ENCODE measurements at places on chromosomes 7 and 10.

- DNase-seq: no peak
These were observed 133.7 kb upstream of the CTTNBP2 start for GRCh38 chr7:118006979-118007378.

- no peak for DNase-seq
These were observed 2.7 kb downstream of the SND1 start for GRCh38 chr7:127654404-127655394.

- no peak for DNase-seq
These were observed 24.4 kb upstream of the KBTBD2 start for GRCh38 chr7:32916006-32916405.

DNA sequence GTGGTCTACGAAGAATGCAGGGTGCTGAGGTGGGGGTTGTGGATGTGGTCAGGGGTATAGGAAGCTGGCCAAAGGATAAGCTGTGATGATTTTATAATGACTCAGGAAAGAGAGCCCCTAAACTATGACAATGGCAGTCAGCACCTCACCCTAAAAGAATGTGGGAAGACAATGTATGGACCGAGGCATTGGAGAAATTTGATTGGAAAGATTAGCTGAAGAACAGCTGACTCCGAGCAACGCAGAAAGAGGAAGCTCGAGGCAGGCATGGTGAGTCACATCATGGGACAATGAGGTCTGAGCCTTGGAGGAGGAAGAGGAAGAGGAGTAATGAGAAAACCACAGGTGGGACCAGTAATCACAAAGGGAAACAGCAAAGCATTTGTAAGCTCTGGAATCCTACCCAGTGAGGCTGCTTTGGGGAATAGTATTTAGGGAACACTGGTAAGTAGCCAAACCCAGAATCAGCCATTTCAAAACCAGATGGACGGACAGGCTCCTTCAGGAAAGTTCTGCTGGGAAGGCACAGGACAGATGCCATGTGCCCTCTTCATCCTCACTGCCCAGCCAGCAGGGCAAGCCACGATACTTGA, 295.4 kb downstream of the PRPF18 start:
- DNase-seq: no peak

GRCh38 chr10:72228318-72228751, 12.3 kb upstream of the ASCC1 start:
- DNase-seq: no peak

- DNase-seq: no peak
These were observed 41.6 kb downstream of the NEBL start for GRCh38 chr10:20855398-20856038.

GRCh38 chr10:71842422-71842821, 8.6 kb downstream of the PSAP start:
- DNase-seq: no peak

GRCh38 chr10:6588082-6588481, 8.0 kb upstream of the PRKCQ start:
- no peak for DNase-seq

DNA sequence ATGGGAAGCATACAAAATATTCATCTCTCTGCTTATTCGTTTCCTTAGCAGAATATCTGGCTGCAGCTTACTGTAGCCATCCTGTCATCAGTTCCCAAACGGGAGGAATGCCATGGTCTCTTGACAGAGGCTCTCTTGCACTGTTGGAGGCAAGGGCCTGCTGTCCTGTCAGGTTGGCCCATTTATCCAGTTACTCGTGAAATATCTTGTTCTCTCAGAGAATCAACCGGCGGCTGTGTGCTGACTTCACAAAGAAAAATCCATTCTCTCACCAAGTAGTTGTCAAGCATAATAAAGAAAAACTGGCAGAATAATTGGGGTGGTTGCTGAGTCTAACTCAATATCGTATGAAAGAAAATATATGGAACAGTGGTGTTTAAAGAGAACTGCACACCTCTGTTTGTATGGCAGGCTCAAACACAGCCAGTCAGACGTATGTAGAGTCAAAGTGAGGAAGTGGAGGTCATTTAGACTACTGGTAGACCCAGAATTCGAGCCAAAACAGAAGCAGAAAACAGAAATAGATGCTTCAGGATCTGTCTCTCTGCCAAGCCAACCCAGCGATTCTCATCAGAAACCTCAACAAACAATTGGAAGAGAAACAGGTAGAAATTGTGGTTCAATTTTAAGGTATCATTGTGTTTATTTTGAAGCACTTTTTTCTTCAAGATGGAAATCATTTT, 349.2 kb upstream of the PRKCQ start:
- DNase-seq: no peak

GRCh38 chr7:126222782-126223181, 1030.0 kb downstream of the GRM8 start:
- no peak for DNase-seq
